ENCODE measurements at places on chromosomes 5 and 9.

DNA sequence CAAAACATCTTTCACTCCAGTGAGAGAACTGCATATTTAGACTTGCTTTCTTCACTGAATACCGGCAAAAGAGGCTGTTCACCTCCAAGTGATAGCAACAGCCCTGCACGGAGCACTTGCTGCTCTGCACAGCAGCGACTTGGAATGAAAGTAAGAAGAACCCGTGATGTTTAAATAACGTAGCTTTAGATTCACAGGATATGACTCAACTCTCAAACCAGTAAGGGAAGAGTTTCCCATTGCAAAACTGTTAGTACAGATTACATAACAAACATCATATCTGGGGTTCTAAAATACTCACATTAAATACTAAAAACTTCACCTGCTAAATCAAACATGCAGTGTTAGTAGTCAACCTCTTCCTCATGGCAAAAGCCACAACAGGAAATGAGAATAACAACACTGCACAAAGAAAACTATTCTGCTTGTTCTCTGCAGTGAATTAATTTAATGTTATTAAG, 203.4 kb downstream of the MCTP1 start:
- peak; percentile 56 for DNase-seq

DNA sequence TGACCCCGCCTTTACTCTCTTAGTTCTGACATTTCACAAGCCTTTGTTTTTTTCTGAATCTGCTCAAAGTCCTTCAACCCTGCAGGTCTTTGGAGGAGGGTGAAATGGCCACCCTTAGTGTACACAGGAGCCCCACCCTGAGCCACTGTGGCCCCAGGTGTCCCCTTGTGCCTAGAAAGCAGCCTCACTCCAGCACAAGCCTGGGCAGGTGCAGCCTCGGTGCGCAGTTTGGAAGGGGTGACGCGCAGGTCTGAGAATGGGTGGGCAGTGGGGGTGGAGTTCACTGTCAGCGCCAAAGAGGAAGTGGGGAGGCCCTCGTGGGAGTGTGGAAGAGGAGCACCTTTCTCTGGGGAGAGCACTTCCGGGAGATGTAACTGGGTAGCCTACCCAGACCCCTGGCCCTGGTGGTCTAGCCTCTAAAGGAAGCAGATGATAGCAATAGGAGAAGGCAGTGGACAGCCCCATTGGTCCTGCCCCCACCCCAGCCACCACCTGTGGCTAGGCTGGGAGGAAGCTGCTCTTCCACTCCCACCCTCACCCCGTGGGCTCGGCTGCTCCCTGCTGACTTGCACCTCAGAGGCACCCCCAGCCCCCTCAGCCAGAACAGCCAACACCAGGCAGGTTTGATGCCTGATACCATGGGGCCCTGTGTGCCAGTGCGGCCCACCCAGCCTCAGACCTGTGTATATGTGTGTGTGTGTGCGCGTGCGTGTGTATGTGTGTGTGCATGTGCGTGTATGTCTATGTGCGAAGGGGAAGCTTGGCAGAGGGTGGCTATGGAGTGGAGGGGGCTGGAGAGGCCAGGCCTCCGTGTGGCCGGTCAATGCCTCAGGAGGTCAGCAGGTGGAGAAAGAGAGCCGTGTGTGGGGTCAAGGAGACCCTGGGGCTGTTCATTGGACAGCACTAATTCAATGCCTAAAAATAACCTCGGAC, 16.8 kb upstream of the DAB2IP start:
- DNase-seq = peak; percentile 41

DNA sequence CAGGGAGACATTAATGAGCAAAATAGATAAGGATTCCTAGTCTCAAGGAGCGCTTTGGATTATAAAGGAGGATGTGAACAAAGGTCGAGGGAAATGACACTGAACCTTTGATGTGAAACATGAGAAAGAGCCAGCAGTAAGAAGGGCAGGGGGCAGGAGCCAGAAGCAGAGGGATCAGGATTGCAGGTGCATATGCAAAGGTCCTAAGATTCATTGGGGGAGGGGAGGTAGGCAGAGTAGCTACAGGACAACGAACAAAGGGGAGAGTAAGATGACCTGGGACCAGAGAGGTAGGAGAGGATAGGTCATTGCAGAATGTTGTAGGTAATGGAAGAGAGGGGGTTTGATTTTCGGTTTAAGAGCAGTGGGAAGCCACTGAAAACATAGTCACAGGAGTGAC, 129.2 kb upstream of the TRPM3 start:
- DNase-seq = no peak

GRCh38 chr9:92257327-92257726, 36.2 kb downstream of the IARS1 start:
- no peak for DNase-seq

Data from activated CD4-positive, alpha-beta T cell treated with anti-CD3 and anti-CD28 coated beads for 36 hours (primary cell).